ENCODE measurements at places on chromosomes 6 and 20. TPM values are rescaled to one million over a fixed set of nuclear protein-coding genes. Genes with fewer than 3 reads are reported as not detected.

- H3K36me3 ChIP-seq = peaks cover 7% of the 10 kb centered on the region
- no peaks in the 10 kb centered on the region for H3K27me3 ChIP-seq
- peaks cover 47% of the 10 kb centered on the region for H3K4me1 ChIP-seq
Observed at GRCh38 chr6:151022492-151022891, 157.0 kb downstream of the MTHFD1L start.

UFL1 gene
- 2.1 TPM for polyA plus RNA-seq

DNA sequence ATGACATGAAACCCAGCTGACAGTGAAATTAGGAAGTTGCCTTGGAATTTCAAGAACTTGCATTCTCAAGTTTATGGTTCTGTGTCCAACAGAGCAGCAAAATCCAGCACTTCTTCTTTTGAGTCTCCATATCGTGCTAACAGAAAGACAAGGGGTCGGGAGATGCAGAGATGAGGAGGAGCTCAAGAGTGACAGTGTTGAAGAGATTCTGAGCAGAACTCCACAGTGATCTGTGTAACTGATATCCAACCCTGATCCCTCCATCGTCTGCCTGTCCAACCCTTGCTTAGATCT, 21.2 kb upstream of the BTN1A1 start:
- H3K36me3 ChIP-seq = no peaks in the 10 kb centered on the region
- peaks cover 18% of the 10 kb centered on the region for H3K4me1 ChIP-seq
- H3K27me3 ChIP-seq = no peaks in the 10 kb centered on the region
- H3K4me3 ChIP-seq = no peak overlapping the region

DNA sequence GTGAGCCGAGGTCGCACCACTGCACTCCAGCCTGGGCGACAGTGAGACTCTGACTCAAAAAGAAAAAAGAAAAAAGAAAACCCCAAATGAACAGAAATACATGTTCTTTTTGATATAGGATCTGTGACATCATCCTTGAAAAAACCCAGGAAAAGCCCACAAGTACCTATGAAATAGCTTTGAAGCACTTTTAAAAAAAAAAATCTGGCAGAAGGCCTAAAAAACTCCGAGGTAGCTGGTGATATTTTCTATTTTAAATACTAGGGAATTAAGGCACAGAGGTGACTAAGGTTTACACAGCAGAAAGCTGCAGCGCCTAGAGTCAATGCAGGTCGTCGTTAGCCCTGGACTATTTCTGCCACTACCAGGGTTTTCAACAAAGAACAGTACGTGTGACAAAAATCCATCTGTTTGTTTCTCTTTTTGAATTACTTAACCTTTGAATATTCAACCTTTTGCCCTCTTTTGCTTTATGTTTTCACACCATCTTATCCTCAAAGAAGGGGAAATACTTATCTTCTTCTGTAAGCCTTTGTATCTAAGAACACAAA, 39.4 kb upstream of the EEF1A1 start:
- DNase-seq = peak; percentile 32
- peaks cover 3% of the 10 kb centered on the region for H3K4me1 ChIP-seq
- H3K36me3 ChIP-seq = no peaks in the 10 kb centered on the region
- peak overlapping the region; percentile 1 for H3K27ac ChIP-seq
- no peaks in the 10 kb centered on the region for H3K27me3 ChIP-seq

HRH3 gene
- polyA plus RNA-seq = not detected

GRCh38 chr6:157032923-157033322, 255.7 kb downstream of the ARID1B start:
- peak overlapping the region; percentile 68 for H3K27ac ChIP-seq
- H3K36me3 ChIP-seq = no peaks in the 10 kb centered on the region
- no peaks in the 10 kb centered on the region for H3K27me3 ChIP-seq

DNA sequence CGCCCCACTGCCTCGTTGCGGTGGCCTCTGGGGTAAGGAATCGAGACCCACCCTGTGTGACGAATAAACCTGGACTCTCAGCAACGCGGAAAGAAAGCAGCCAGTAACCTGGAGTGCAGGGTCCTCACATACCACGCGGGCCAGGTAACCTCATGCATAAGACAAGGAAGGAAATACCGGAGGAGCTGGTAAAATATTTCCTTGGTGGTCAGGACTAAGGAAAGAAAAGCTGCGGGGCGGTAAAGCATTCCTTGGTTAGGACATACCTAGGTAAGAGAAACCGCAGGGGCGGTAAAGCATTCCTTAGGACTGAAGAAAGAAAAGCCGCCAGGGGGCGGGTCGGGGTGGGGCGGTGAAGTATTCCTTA, 80.7 kb downstream of the SYTL3 start:
- no peaks in the 10 kb centered on the region for H3K4me1 ChIP-seq
- no peak overlapping the region for H3K27ac ChIP-seq
- DNase-seq = no peak
- H3K36me3 ChIP-seq = no peaks in the 10 kb centered on the region

MCCD1 gene
- not detected for polyA plus RNA-seq

DNA sequence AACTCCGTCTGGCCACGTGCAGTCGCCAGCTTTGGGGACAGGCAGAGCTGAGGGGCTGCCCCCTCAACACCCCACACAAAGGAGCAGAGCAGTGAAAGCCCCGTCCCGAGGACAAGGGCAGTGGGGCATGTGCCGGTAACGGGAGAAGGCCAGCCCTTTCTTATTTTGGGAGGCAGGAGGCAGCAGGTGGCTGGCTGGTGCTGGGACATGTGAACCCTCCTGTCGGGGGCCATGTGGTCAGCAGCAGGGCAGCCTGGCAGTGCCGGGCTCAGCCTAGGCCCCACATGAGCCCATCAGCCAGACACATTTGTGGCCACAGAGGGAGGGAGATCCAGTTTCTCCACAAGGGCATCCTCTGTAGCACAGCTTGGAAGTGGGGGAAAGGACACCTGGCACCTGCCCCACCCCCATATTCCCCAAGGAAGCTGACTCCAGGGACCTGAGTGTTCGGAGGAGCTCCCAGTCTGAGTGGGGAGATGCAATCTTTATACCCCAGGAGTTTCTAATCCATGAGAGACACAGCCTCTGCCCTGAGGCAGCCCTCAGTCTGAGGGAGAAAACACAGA, 137.6 kb downstream of the MRPL14 start:
- no peaks in the 10 kb centered on the region for H3K4me1 ChIP-seq
- peaks cover 4% of the 10 kb centered on the region for H3K27me3 ChIP-seq
- no peaks in the 10 kb centered on the region for H3K36me3 ChIP-seq
- H3K27ac ChIP-seq = no peak overlapping the region
- H3K4me3 ChIP-seq = no peak overlapping the region

DNA sequence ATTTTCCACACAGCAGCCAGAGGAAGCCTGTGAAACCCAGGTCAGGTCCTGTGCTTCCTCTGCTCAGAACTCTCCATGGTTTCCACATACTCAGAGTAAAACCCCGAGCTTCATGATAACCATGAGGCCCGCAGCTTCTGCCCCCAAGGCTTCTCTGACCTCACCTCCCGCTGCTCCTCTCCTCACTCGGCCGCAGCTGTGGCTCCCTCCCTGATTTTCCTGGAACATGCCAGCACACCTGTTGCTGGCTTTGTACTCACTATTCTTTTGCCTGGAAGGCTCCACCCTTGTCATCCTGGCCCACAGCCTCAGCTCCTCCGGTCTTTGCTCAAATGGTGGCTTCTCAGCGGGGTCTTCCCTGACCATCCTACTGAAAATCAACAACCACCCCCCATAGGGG, 341.7 kb downstream of the PREX1 start:
- no peaks in the 10 kb centered on the region for H3K36me3 ChIP-seq
- no peak overlapping the region for H3K27ac ChIP-seq
- no peak overlapping the region for H3K4me3 ChIP-seq
- no peaks in the 10 kb centered on the region for H3K27me3 ChIP-seq

RALGAPB gene
- 10.8 TPM for polyA plus RNA-seq

GRCh38 chr6:2485116-2485515, 239.7 kb upstream of the GMDS start:
- no peak overlapping the region for H3K4me3 ChIP-seq
- no peak overlapping the region for H3K27ac ChIP-seq
- H3K27me3 ChIP-seq = no peaks in the 10 kb centered on the region
- no peaks in the 10 kb centered on the region for H3K36me3 ChIP-seq

GSTA4 gene
- 15.6 TPM for polyA plus RNA-seq

DNA sequence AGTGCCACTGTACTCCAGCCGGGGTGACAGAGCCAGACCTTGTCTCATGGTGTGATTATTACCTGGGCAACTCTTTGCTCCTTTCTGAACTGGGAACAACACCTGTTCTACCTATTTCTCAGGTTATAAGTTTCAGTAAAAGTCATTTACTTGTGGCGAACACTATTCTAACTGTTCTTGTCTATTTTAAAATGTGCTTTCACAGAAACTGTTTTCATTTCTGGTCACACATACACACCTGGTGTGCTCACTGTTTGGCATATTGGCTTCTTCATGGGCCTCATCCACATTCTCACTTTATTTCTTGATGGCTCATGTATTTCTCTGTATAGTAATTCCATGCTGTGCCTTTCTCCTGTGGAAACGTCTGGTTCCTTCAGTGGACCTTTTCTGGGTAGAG, 30.5 kb upstream of the XRN2 start:
- no peaks in the 10 kb centered on the region for H3K36me3 ChIP-seq
- peaks cover 2% of the 10 kb centered on the region for H3K27me3 ChIP-seq
- no peak overlapping the region for H3K27ac ChIP-seq
- H3K4me3 ChIP-seq = no peak overlapping the region

GRCh38 chr6:3623451-3624249, 127.9 kb downstream of the PXDC1 start:
- no peak for DNase-seq
- no peak overlapping the region for H3K27ac ChIP-seq
- peaks cover 10% of the 10 kb centered on the region for H3K27me3 ChIP-seq
- no peak overlapping the region for H3K4me3 ChIP-seq
- H3K4me1 ChIP-seq = no peaks in the 10 kb centered on the region

DNA sequence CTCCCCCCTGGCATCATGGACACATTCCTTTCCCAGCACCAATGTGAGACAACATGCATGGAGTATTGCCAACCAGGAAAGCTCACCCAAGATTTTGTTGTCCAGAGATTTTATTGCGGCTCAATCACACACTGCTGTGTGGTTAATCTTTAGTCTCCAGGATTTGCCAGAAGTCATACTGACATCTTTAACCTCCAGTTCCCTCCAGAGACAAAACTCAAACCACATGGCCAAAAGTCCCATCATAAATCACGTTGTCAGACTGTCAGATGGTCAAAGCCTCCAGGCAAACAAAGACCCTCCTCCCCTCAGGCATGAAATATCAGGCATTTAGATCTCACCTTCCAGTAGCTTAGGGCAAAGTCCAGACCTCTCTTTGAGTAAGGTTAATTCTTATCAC, 97.3 kb upstream of the OPRM1 start:
- H3K27ac ChIP-seq = no peak overlapping the region
- no peaks in the 10 kb centered on the region for H3K4me1 ChIP-seq
- no peaks in the 10 kb centered on the region for H3K27me3 ChIP-seq
- no peak overlapping the region for H3K4me3 ChIP-seq
- no peaks in the 10 kb centered on the region for H3K36me3 ChIP-seq
- DNase-seq = no peak

- H3K27ac ChIP-seq = no peak overlapping the region
- DNase-seq = no peak
- H3K36me3 ChIP-seq = no peaks in the 10 kb centered on the region
- H3K27me3 ChIP-seq = no peaks in the 10 kb centered on the region
- H3K4me1 ChIP-seq = no peaks in the 10 kb centered on the region
- no peak overlapping the region for H3K4me3 ChIP-seq
Observed at GRCh38 chr20:60010689-60011458, 52.7 kb downstream of the CDH26 start.

ELOVL2 gene
- not detected for polyA plus RNA-seq

PTCRA gene
- polyA plus RNA-seq = 0.13 TPM

- DNase-seq = no peak
- H3K36me3 ChIP-seq = no peaks in the 10 kb centered on the region
- H3K27me3 ChIP-seq = peaks cover 7% of the 10 kb centered on the region
- H3K4me3 ChIP-seq = no peak overlapping the region
- no peaks in the 10 kb centered on the region for H3K4me1 ChIP-seq
Observed at GRCh38 chr6:130216620-130217019, 6.1 kb downstream of the SAMD3 start.

BANF2 gene
- not detected for polyA plus RNA-seq

DNA sequence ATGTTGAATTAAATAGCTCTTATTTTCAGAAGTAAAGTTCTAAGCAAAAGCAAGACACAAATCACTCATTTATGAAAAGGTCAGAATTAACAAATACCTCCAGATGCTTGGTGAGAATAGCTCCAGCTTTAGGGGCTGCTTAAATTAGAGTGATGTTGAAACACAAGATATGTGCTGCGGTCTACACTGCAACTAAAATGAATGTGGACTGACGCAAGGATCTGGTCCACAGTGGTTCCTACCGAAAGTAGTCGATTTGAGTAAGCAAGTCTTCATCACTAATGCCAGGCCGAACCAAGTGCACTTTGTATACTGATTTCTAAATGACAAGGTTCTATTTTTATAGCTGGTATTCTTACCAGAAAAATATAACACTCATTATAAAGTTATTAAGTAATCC, 96.3 kb downstream of the PRDM1 start:
- H3K4me1 ChIP-seq = no peaks in the 10 kb centered on the region
- H3K36me3 ChIP-seq = peaks cover 3% of the 10 kb centered on the region
- no peak overlapping the region for H3K27ac ChIP-seq
- no peak for DNase-seq
- H3K4me3 ChIP-seq = no peak overlapping the region

DNA sequence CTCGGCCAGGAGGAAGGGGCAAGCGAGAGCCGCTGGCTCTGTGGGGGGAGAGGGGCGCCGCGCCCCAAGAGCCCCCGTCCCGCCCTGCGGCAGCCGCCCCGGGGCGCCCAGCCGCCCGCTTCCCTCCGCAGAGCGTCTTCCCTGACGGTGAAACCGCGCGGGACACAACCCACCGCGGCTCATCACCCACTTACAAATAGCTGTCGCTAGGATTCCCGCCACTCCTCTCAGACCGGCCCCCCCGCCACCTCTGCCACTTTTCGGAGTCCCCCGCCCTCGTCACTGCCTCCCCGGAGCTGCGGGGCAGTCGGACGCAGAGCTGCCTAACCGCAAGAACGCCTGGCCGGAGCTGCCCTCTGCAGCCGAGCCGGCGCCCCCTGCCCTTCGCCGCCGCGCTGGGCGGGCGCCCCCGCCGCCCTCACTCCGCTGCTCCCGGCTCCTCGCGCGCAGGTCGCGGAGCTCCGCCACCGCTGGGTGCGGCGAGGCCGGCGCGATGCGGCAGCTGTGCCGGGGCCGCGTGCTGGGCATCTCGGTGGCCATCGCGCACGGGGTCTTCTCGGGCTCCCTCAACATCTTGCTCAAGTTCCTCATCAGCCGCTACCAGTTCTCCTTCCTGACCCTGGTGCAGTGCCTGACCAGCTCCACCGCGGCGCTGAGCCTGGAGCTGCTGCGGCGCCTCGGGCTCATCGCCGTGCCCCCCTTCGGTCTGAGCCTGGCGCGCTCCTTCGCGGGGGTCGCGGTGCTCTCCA, at the start of gene SLC35D3:
Gene SLC35D3, plus strand, starts transcription at position 366 of the 749 bp plus-strand sequence. Its CDS starts 128 bp downstream, at position 494.
- H3K27me3 ChIP-seq = peaks cover 32% of the 10 kb centered on the region
- H3K4me1 ChIP-seq = peaks cover 23% of the 10 kb centered on the region
- peak within 1 kb of the TSS; percentile 33 for H3K4me3 ChIP-seq
- no peak within 1 kb of the TSS for H3K27ac ChIP-seq

GRCh38 chr6:124956018-124956417, 6.2 kb upstream of the RNF217 start:
- H3K27ac ChIP-seq = no peak overlapping the region
- no peak for DNase-seq
- peaks cover 7% of the 10 kb centered on the region for H3K4me1 ChIP-seq
- no peaks in the 10 kb centered on the region for H3K27me3 ChIP-seq

GINS1 gene
- 6.4 TPM for polyA plus RNA-seq

SLC22A3 gene
- polyA plus RNA-seq = not detected
